ENCODE measurements at places on chromosomes 13 and 19.

DNA sequence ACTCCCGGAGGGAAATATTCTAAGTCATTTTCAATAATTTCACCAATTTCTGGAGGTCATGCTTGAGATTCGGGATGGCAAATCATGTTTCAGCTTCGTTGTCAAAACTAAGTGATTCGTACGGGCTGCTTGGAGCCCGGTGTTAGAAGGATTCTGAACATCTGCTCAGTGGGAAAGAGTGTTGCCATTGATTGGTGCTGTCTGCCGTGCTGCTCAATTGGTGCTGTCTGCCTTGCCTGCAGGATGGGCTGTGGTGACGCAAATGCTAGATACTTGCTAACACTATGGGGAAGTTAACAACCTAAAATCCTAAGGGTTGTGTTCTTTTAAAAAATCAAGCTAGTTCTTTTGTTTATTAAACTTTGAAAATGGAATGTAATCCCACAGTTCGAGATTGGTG lies 17.3 kb upstream of the CACNG8 start:
- DNase-seq, result no peak

DNA sequence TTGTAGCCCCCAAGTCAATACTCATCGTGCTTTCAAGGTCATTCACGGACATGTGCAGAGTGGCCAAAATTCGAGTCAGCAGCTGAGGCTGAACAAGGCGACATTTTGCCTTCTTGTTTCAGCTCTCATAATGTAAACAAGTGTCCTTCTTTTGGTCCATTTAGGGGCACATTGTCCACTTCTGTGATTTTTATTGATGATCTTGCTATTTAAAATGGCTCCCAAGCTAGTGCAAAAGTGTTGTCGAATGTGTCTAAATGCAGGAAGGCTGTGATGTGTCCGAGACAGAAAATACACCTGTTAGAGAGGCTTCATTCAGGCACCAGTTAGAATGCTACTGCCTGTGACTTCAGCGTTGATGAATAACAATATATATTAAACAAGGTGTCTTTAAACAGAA lies 405.9 kb downstream of the IRS2 start:
- DNase-seq, result no peak

- DNase-seq, result no peak
Observed at GRCh38 chr13:93843082-93843481, 616.5 kb downstream of the GPC6 start.

DNA sequence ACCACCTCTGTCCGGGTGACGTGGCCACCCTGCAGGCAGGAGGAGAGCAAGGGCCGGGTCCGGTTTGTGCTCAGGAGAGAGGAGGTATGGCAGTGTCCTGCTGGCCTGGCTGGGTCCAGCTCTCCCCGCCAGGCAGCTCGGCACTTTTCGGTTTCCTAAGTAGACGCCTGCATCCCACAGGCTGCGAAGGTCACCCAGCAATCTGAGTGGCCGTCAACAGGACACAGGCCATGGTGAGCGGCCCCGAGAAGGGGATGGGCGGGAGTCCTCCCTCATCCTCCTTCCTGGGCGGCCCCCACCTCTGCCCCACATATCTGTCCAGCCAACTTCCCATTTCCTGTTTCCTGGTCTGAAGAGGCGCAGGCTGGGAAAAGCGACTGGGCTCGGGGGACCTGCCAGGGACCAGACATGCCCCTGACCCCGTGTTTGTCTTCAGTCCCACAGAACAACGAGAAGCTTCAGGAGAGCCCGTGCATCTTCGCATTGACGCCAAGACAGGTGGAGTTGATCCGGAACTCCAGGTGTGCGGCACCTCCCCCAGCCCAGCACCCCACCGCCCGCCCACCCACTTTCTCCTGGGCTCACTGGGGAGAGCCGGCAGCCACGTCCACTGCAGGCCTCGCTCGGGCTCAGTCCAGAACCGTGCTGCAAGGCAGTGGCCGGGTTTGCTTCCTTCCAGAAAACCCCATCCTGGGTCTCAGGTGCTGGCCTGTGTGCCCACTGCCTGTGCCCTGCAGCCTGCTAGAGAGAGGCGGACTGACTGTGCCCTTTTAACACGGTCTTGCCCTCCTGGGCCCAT lies 16.3 kb downstream of the PIAS4 start:
- DNase-seq, result no peak

DNA sequence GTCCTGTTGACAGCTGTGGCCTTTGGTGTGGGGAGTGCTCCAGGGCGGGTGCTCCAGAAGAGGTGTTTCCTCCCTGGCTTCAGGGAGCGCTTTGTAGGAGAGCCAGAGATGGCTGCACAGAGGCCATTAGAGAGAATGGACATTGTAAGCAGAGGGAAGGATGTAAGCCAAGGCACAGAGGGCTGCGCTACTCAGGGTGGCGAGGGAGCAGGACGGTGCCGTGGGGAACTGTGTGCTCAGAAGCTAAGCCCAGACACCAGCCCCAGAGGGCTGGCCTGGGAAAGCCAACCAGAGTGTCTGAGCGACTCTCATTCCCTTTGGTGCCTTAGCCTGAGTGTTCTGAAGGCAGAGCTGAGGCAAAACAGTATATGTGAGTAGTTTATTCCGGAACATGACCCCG lies 92.2 kb downstream of the TSHZ3 start:
- no peak for DNase-seq
